Occipital lobe (tissue), 3 donors: ENCODE measurements at places on chromosomes 7 and 10.

GRCh38 chr7:99860281-99861127 is 16.3 kb downstream of the OR2AE1 start:
- no peak for DNase-seq

- no peak for DNase-seq
Measured at GRCh38 chr7:1227071-1227804, 5.4 kb upstream of the UNCX start.

- DNase-seq, result no peak
Measured at GRCh38 chr10:5525561-5526341, 990 bp downstream of the CALML3 start.

DNA sequence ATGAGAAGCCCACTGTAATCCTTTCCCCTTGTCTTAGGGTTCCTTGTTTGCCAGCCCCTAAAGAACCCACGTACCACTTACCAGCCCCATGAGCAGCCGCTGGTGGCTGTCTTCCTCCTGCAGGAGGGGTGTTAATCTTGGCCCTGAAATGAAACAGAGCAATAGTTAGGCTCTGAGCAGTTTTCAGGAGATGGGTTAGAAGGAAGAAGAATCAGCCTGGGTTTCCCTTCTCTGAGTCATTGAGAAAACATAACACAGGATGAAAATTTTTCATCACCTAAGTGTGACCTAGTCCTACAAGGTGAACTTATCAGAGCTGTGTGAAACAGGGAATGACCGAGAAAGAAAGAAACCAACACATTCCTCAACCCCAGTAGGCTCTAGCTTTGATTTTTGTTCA is 90.0 kb downstream of the GSAP start:
- no peak for DNase-seq

DNA sequence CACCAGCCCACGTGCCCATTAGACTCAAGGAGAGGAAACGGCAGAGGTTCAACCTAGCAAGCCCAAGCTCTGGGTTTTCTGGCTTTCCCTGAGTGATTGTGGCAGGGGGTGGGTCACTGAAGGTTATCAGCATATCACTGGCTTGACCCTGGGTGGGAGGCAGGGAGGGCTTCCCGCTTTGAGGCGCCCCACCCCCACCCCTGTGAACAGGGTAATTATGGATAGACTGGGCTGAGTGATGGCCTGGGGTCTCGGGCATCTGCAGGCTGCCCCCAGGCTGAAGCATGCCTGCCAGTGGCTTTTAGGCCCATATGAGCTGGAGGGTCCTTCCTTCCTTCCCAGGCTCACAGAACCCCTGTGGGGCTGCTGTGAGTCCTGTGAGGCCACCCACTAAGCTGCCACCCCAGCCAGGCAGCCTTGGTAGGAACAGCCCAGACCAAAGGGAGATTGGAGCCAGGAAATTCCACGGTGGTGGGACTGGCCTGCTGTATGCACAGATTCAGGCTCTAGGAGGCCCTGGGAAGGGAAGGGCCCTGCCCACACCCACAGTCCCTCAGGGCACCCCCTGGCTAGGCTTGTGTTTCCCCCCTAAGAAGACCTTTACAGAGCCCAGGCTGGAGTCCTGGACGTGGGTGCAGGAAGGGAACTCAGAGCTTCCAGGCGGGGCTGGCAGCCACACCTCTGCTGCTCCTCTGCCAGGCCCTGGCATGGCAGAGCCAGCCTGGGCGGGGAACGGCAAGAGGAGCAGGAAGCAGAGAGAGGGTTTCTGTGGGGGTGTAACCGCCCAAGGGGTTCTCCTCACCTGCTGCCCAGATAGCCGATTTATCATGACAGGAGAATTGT is 33.1 kb downstream of the GPRIN2 start:
- DNase-seq, result no peak
